Neural crest cell (in vitro differentiated cells): ENCODE measurements at places on chromosomes 12 and 14.

GRCh38 chr12:28879379-28879778 is 269.7 kb upstream of the FAR2 start:
- no peak for DNase-seq

- DNase-seq: no peak
Observed at GRCh38 chr14:104268725-104269436, 130.5 kb downstream of the KIF26A start.

GRCh38 chr14:73008501-73008900 is 18.4 kb downstream of the ZFYVE1 start:
- no peak for DNase-seq

- no peak for DNase-seq
Observed at GRCh38 chr14:55404173-55404854, 7.3 kb downstream of the ATG14 start.

DNA sequence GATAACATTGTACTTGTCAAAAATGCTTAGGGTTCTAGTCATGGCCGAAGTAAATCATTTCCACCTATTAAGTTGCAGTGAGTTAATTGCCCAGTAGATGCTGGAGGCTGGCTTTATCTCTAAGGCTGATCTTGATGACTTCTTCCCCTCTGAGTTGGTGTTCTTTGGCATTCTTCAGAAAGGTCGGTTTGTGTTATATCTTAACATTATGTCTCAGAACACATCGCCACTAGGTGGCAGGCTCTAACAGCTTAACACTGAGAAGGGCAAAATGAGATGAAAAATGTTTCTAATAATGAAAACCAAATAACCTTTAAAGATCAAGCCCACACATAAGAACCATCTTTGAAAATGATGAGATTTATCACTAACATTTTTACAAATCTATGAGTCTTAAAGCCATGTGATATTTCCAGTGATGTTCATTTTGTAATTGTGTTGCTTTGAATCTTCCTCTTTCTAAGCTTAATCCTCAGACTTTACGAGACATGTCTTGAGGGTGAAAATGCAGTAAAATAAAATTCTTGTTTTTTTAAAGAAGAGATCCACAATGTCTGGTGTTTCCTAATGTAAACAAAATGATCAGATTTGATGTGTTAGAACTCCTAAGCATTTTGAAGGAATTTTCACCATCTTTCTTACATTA is 28.6 kb downstream of the SUDS3 start:
- peak; percentile 77 for DNase-seq

- DNase-seq: no peak
Observed at GRCh38 chr12:57152639-57153038, 5.2 kb upstream of the LRP1-AS start.

DNA sequence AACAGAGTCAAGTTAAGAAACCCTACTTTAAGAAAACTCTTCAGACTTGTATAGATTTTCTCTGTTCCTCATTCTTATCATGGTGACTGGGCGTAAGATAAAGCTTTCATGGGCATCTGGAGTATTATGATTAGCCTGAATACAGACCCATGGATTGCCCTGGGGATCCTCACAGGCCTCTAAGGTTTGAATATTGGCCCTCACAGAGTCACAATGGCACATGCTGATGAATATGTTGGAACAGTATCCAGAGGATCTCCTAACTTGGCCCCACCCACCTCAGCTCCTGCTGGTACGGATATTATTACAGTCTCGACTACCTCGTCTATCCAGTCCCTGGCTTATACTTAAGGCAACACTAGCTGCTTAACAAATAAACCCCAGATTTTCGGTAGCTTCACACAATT is 8.1 kb downstream of the OSBPL8 start:
- no peak for DNase-seq

DNA sequence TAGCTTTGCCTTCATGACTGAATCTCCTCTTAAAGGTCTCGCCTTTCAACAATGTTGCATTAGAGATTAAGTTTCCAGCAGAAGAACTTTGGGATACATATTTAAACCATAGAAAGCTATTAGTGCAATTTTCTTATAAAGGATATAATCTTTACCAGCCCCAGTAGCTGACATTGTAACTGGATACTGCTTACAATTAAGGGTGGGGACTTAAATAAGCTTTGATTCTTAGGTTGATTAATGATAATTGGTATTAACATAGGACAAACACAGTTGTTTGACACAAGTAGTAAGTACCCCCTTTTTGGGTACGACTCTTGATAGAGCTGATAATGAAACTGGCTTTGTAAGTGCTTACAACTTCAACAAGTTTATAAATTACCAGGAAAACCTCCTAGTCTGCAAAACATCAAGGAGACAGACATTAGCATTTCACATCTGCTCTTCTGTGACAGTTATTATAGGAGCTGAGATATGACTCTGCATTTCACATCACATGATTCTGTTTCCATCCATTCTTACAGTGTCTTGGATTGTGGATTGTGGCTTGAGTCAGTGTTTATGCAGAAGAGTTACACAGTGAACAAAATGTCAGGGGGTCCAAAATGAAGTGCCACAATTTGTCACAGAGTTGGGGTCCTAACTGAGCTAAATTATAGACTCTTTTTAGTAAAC is 249.1 kb upstream of the E2F7 start:
- no peak for DNase-seq

GRCh38 chr14:99185436-99186068 is 86.4 kb downstream of the BCL11B start:
- no peak for DNase-seq

GRCh38 chr12:4540638-4541037 is 1.9 kb downstream of the RAD51AP1 start:
- DNase-seq: no peak

- no peak for DNase-seq
Observed at GRCh38 chr12:54286042-54287030, 5.8 kb downstream of the HNRNPA1 start.

DNA sequence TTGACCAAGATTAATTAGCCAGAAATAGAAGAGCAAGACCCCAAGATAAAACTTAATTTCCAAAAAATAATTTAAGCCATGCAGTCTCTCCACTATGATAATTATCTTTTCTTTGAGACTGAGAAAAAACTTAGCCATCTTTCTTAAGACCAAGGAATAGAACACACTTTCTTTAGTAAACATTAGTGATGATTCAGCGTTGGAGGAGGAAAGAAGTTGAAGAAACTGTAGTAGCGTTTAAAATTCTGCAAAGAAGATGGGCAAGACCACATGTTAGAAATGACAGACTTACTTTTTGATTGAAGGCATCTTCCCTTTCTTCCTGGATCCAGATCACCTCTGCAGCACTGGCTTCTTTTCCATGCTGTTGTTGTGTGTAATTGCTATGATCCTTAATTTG is 124.8 kb upstream of the RASSF8 start:
- DNase-seq: no peak

GRCh38 chr14:22561661-22562579 is 27.1 kb downstream of the DAD1 start:
- no peak for DNase-seq

- DNase-seq: peak; percentile 45
Observed at GRCh38 chr14:77026930-77027537, 1.5 kb downstream of the IRF2BPL start.

GRCh38 chr14:100056431-100056830 is 8.8 kb upstream of the EVL start:
- DNase-seq: no peak

GRCh38 chr12:2372735-2373134 is 319.9 kb downstream of the CACNA1C start:
- no peak for DNase-seq

DNA sequence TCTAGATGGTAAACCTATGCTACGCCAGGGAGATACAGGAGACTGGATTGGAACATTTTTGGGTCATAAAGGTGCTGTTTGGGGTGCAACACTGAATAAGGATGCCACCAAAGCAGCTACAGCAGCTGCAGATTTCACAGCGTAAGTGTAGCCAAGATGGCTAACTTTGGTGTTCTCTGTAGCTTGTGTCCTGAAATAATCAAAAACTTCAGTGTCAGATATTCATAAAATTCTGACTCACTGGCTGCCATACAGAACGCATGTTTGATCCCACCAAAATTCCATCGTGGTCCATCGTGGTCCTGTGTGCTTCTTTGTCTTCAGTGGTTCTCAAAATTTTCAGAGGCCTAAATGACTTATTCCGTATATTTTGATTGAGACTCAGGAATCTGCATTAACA is 1.3 kb downstream of the STRAP start:
- no peak for DNase-seq

DNA sequence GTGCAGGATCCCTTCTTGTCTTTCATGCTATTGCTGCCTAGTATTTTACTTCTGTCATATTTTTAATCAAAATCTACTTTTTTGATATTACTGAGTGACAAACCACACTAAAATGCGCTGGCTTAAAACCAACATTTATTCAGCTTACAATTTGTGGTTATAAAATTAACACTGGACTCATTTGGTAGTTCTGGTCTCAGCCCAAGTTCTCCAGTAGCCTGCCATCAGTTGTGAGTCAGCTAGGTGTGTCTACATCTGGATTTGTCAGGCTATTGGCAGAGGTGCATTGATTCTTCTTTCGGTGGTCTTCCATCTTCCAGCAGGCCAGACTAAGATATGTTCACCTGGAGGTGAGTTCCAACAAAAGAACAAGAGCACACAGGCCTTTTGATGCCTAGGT is 765.1 kb upstream of the FBXO33 start:
- no peak for DNase-seq

DNA sequence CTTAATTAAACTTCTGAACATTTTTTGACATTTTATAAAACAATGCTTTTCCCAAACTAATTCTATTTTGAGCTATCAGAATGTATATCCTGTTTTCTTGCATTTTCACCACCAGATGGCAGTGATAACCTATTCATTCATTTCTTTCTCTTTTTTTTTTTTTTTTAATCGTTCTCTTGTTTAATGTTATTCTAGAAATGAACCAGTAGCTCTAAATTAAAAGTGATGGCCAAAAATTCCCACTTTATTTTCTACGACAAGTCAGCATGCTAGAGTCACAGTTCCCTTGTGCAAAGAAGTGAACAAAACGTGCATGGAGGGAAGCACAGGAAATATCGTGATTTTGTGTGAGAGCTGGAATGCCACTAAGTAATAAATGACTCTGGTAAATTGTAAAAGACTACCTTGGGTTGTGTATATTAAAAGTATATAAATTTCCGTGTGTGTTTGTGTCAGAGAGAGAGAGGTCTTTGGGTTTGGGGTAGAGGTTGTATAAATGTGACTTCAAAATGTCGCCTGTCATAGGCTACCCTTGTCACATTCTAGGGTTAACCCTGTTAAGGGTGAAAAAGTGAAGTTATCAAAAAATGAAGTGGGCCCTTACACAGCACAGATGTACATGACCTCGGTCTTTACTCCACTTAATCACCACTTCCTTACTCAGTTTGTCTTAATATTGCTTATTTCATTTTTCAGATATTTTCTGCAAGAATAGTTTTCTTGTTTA is 40.4 kb upstream of the LDHB start:
- no peak for DNase-seq

DNA sequence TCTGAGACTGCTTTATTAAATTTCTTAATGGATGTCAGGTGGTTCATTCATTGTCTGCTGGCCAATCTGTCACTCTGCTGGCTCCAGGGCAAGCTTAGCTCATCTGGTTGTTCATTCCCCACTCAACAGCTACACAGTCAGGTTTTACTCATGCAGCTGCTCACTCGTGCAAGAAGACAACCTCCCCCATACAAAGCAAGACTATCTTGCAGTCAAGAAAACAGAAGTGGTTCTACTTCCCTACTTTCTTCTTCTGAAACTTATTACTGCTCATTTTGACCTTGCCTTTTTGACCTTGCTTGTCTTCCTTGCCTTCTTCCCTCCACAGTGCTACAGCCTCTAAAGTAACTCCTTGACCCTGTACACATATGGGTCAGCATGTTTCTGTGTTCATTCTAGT is 277.9 kb downstream of the SSPN start:
- no peak for DNase-seq

- no peak for DNase-seq
Observed at GRCh38 chr12:21607701-21608100, 3.1 kb upstream of the GYS2 start.

GRCh38 chr14:57413849-57414248 is 23.5 kb downstream of the NAA30 start:
- DNase-seq: no peak

GRCh38 chr14:64209444-64210131 is 84.6 kb downstream of the ESR2 start:
- no peak for DNase-seq

- DNase-seq: no peak
Observed at GRCh38 chr14:76950055-76951020, 78.2 kb downstream of the IRF2BPL start.

- DNase-seq: no peak
Observed at GRCh38 chr12:12195516-12195915, 71.3 kb downstream of the LRP6 start.

- no peak for DNase-seq
Observed at GRCh38 chr14:35821564-35822411, 4.3 kb upstream of the BRMS1L start.

DNA sequence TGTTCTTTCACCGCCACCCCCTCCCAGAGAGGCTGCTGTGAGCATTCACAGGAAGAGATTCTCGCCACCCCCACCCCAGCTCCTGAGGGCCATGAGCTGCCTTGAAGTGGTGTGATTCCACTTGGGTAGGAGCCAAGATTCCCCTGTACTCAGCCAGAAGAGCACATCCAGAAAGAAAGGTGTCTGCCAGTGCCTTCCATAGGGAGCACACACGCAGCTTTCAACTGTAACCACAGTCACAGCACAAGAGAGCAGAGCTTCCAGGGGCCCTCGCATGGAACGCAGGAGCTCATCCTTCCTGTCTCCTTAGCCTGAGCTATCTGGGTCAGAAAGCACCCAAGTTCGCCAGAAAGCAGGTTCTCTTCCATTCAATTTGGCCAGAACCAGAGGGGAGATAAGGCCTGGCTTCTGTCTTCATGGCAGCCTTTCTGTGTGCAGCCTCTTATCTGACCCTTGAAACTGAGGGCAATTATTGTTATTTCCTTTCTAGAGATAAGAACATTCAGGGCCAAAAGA is 66.6 kb upstream of the SCN8A start:
- no peak for DNase-seq

DNA sequence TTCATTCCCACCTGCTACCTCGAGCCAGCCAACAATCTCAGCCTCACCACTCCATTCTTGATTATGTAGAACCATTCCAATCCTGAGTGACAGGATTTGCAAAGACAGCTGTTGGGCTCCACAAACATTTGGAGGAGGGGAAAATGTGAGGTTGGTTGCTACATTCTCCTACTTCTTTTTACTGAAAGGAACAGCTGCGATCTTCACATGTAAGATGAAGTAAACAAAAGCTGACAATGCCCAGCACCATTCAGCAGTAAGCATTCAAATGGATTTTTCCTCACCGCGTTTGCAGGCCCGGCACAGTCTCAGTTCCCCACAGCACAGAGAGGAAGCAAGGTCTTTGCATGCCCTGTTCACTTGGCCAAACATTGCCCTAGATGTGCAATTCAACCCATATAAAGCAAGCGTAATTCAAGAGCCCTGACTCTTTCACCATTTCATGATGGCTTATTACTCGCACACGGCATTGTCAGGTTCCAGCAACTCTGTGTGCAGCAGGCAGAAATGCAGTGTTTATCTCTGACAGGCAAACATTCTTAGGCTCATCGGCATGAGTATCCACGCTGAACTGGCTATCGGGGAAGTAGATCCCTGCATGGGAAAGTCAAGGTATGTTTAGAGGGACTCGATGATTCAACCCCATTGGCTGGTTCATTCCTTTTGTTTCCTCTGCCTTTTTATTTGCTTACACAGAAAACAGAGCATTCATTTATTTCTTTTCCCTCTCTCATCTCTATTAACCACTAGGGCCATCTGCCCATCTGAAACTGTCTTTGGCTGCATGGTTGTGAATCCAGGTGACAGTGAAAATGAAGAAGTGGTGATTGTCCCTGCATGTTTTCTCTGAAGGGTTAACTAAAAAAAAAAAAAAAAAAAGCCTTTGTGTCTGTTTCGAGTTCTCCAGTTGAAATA is 236.1 kb upstream of the PLEKHG7 start:
- DNase-seq: no peak

- DNase-seq: no peak
Observed at GRCh38 chr12:105658389-105658788, 327.9 kb downstream of the C12orf75 start.
